ENCODE measurements at places on chromosomes 2 and 18.

DNA sequence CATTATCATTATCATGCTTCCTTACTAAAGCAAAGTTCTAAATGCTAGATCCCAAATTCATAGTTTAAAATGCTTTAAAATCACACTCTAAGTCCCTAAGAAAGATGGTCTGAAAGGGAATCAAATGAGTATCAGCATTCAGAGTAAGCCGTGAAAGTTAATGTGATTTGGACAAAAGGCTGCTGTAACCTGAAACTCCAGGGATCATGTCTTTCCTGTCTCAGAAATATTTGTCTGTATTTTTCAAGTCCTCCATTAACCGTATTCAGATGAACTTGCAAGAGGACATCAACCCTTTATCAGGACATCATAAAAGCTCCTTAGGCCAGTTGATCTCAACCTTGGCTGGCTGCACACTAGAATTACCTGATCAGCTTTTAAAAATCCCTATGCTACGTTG, 324.3 kb upstream of the PKDCC start:
- DNase-seq: no peak

DNA sequence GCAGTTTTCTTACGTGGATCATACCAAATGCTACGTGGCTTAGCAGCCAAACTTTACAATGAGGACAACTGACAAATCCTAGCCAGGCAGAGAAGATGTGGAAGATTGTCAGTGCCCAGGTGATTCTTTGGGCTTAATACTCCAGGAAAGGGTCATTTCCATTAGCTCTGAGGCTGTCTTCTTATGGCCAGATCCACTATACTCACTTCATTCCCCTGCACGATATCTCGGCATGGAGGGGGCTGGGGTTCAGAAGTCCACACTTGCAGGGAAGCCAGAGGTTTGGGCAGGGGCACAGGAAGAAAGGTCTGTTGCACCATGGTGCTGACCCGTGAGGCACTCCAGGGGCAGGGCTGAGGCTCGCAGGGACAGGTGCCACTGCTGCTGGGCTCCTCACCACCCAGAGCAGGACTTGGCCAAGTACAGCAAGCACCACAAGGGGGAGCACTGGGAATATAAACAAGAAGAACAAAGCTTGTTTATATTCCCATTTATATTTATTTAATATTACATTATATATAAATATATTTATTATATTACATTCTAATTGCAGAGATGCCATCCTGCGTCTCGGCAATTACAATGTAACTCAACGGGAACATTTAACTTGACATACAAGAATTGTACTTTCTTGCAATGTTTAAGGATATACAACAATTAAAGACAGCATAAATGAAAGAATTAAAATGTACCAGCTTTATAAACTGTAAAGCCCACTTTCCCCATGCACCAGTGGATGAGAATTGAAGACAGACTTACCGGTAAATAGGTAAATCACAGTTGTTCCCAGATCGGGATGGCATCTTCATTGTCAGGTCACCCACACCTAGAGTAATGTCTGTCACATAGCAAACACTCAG, 27.2 kb downstream of the CLUL1 start:
- peak; percentile 54 for DNase-seq

GRCh38 chr2:58138396-58139030, 91.9 kb downstream of the VRK2 start:
- DNase-seq: no peak

GRCh38 chr2:241003369-241003768, 5.0 kb downstream of the SNED1 start:
- no peak for DNase-seq

GRCh38 chr18:68796936-68797690, 767 bp upstream of the CCDC102B start:
- no peak for DNase-seq

DNA sequence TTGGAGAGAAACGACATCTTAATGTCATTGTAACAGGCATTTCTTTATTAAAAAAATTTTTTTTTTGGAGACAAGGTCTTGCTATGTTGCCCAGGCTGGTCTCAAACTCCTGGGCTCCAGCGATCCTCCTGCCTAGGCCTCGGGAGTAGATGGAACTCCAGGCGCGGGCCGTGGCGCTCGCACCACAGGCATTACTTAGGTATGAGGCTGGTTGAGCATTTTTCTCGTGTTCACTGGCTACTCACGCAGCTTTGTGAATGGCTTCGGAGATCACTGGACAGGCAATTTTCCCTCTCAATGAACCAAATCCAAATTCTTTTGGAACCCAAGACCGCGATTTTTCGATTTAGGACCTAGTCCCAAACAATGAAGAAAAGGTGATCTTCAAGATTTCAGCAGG, 795 bp upstream of the TCF7L1 start:
- DNase-seq: no peak

- DNase-seq: no peak
Observed at GRCh38 chr2:67213270-67213670, 183.9 kb upstream of the ETAA1 start.

GRCh38 chr2:182818501-182818900, 47.9 kb downstream of the FRZB start:
- no peak for DNase-seq

GRCh38 chr2:239249776-239250175, 151.0 kb downstream of the HDAC4 start:
- peak; percentile 76 for DNase-seq

DNA sequence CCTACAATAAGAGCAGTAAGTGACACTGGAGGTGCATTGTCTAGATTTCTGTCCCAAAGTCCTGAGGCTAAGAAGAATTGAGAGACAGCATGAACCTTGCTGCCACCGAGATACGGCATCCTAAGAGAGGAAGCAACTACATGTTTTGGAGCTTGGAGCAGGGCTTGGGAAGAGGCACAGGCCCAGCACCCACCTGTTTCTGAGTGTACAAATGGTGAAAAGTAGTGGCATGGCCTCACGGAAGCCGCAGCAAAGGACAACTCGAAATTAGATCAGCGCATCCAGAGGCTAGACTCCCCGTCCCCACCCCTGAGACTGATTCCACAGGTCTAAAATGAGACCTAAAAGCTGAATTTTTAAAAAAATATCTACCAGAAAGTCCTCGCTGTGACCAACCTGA, 127.5 kb downstream of the PTGR3 start:
- DNase-seq: no peak

DNA sequence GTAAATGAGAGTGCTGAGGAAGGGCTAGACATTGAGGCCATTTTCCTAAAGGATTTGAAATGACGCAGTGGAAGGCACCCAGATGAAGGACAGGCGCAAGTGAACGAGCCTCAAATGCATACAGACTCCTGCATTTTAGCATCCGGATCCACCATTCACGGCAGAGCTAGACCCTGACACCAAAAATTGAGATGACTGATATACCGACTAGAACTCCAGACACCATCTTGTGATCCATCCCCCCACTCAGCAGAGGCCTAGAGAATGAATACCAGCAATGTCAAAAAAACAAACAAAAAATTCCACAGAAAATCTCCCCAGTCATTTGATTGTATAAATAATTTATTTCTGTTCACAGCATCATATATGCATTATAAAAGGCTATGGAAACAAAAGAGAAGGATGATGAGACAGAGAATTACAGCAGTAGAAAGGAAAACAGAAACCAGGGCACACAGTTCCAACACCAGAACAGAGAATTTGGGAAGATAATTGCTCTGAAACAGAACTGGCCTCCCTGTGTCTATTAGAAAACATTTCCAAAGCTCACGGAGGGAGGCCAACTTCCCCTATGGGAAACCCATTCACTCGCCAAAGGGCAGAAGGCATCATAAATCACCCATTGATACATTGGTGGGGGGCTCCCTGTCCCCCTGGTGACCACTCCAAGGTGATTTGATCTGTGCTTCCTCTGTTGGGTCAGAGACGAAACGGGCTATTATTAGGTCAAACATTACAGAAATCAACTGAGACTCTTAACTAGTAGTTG, 4.0 kb downstream of the ARL4C start:
- DNase-seq: no peak

GRCh38 chr2:213281156-213281555, 3.1 kb upstream of the SPAG16 start:
- DNase-seq: no peak

DNA sequence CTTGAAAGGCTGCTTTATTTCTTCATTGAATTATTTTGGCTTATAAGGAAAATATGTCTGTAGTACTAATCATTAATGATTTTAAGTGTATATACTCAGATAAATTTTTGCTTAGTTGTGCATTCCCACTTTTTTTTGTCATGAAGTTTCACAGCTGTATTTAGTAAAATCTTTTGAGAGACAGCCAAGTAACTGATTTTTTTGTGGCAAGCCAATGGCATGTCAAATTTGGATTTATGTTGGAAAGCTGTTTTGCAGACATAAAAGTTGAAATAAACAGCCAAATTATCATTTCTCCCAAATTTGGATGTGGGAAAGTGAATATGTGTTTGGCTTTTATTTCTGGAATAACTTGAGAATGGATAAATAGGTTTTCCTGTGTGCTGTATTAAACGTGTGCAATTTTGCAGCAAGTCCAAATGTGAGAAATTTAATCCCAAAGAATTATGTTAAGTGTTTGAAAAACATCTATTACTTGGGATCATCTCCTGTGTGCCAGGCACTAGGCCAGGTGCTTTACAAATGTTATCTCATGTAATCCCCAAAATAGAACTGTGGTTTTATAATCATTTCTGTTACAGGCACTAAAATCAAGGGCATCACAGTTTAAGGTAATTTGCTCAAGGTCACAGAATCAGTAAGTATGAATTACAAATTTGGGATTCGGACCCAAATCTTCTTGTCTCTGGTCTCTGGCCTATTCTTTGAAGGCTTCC, 160.4 kb downstream of the PTPRM start:
- DNase-seq: no peak

DNA sequence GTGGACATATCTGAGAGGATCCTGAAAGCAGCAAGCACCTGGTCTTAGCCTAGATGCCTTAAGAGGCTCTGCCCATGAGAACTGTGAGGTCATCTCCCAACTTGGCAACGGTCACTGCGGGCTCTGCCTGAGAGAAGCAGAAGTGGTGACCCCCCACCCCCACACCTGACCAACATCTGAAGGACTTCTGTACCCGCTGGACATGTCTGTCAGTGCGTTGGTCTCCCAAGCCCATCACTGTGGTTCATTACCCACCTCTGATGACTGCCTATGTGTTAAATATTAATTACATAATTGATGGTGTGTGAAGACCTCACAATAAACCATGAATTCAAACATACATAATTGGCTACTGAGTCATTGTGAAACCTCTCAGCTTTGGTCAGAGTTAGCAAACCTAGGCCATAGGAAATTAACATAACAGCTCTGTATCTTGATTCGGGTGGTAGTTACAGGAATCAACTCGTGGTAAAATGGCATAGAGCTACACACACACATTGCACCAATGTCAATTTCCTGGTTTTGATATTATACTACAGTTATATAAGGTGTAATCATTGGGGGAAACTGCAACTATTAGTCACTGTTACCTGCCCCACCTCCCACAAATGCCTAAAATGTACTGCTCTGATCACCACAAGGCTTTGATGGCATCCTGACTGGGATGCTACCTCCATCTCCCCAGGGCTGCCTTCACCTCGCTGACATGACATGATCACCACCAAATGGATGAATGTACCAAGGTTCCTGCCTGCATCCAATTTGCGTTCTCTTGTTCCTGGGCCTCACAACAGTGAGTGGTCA, 4.3 kb upstream of the GALNT1 start:
- DNase-seq: no peak

DNA sequence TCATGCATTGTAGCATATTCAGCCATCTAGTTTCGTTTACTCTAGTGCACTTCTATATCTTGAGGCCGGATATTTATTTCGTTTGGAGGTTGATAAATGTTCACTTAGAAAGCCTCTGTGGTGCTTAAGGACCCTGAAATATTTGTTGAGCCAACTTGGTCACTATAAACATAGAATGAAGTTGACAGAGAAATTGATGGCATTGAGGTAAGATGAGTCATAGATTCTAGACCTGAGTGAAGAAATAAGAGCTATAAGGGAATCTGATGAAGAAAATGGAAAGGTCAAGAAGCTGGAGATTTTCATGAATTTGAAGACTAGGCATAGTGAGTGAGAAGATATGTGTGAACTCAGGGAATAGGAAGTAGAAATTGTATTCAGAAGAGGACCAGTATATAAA, 35.9 kb downstream of the EPC2 start:
- no peak for DNase-seq
